Retinal pigment epithelial cell (primary cell): ENCODE measurements at places on chromosomes 2 and 18.

GRCh38 chr2:53609551-53609950, 158.1 kb upstream of the CHAC2 start:
- no peak for DNase-seq

DNA sequence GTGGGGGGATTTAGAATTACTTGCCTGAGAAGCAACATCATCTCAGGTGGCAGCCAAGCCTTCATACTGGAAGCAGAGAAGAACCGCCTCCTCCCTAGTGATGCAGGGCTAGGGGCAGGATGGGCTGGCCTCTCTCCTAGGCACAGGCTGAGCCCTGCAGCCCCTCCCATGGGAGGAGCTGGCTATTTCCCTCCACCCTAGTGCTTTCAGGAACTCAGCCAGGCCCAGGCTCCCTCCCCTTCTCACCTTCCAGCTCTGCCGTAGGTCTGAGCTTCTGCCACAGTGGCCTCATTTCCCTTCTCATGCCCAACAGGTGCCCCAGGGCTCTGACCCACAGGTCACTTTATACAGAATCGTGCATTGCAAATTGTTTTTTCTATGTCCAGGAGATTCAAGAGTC, 31.0 kb downstream of the CENPA start:
- DNase-seq = no peak

- no peak for DNase-seq
These were observed 1.1 kb downstream of the EEF1B2 start for GRCh38 chr2:206160807-206161179.

- no peak for DNase-seq
These were observed 10.0 kb downstream of the SLC4A5 start for GRCh38 chr2:74333175-74333574.

GRCh38 chr2:144605231-144605840, 85.4 kb upstream of the ZEB2 start:
- no peak for DNase-seq

DNA sequence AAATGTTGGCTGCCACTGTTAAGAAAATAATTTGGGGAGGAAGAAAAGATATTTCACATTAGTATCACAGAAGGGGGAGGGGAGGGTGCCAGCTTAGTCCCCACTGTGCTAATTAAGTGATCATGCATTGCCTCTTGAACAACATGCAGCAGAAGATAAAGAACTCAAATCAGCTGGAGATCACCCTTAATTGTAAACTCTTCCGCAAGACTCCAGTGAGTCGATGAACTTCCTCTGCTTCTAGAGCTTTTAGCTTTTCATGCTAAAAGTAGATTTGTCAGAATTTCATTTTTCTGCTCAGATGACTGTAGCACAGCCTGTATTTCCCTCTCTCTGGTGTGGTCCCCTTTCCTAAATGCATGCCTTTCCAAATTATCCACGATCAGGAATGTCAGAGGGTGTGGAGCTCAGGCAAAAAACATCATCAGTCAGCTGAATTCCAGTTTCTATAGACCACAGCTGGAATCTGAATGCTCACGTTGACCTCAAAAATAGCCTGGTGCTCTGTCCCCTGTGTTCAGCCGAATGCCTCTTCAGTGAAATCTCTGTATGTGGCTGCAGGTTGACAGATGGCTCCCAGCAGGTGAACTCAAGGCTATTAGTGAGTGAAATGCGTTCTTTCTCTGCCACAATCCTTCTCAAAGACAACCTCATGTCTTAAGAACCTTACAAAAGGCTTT, 156.8 kb upstream of the UNC80 start:
- no peak for DNase-seq

DNA sequence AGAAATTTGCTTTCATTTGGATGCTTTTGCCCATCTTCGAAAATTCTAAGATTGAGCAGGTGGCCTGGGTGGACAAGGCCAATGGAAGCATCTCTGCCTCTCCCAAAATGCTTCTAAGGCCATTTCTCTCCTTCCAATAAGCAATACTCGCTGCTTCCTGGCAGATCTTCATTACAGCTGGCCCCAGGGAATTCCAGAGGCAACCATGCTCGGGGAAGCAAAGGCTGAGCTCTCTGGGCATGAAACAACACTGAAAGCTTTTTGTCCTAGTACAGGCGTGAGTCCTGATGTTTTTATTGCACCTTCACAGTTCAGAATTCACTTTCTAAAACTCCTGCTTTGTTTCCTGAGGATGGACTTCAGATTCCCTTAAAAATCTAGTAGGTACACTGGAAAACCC, 11.8 kb upstream of the NEDD4L start:
- no peak for DNase-seq

DNA sequence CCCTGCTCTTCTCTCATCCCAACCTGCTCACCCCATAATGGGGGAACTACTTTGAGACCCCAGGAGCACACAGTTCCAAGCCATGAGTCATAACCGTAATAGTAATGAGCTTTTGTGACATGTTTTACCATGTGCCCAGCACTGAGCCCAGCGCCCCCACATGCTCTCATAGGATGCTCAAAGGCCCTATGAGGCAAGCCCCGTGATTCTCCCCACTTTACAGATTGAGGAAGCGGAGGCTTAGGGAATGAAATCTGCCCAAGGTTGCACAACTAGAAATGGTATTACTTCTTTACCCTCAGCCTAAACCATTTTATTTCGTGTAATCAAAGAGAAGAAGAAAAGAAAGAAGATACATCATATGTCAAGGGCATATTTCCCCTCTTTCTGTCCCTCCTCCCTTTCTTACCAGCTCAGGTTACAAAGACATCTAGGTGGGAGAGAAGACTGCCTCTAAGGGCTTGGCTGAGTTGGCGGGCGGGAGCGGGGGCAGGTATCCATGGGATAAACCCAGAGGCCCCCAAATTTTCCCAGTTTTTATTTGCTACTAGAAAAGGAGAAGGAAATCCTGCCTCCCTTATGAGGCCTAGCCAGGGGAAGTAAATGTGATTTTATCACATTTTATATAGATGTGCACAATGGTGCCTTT, 24.2 kb downstream of the BCL11A start:
- no peak for DNase-seq

GRCh38 chr18:79658366-79658765, 21.2 kb upstream of the CTDP1 start:
- no peak for DNase-seq

GRCh38 chr18:55398858-55399257, 189.1 kb downstream of the TCF4 start:
- DNase-seq = no peak

DNA sequence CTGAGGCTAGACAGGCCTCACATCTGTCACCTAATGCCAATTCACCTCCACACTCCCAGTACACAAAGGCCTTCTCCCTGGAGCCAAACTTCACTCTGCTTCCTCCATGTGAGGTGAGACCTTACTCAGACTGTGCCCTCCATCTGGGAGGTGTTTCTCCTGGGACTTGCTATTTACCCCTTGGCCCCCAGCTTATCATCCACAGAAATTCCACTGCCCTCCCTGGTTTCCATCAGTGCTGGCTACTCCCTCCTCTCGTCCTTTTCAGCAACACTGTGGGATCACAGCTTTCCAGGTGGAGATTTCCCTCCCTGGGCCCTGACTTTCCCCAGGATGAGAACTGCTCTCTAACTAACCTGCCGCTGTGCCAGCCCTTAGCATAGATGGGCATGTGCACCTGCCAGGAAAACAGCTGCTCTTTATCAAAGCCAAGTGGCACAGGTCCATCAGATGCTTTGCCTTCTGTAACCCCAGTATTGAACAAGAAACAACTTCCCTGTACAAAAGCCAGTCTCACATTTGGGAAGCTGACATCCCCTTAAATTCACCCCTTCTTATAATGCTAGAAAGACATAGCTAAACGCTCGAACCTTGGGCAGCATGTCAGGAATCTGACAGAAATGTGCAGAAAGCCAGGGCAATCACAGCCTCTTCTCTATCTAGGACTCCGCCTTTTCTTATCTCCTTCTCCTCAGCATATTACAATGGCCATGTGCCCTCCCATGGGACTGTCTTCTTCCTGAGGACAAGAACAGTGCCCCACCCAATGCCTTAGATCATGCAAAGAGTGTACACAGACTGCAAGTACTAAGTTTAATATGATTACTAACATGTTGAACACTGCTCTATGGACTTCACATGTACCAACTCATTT, 535.5 kb upstream of the ID2 start:
- DNase-seq = no peak

DNA sequence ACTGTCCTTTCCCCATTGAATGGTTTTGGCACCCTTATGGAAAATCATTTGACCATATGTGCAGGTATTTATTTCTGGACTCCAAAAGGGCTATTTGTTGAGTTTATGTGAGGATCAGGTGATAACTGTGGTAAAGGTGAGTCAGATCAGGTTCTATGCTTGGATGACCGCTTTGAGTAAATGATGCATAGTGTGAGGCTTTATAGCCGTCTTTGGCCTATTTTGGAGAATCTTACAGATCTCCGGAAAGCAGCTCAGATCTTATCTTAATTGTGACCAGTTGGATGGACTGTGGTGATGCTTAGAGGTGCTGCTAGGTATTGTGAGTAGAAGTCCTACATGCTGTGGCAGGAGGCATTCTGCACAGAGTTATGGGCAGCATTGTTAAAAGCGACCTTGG, 126.2 kb downstream of the METTL8 start:
- DNase-seq = no peak

GRCh38 chr2:149915151-149915550, 327.6 kb upstream of the MMADHC start:
- DNase-seq = no peak

GRCh38 chr2:9752441-9753275, 90.6 kb upstream of the TAF1B start:
- DNase-seq = no peak

DNA sequence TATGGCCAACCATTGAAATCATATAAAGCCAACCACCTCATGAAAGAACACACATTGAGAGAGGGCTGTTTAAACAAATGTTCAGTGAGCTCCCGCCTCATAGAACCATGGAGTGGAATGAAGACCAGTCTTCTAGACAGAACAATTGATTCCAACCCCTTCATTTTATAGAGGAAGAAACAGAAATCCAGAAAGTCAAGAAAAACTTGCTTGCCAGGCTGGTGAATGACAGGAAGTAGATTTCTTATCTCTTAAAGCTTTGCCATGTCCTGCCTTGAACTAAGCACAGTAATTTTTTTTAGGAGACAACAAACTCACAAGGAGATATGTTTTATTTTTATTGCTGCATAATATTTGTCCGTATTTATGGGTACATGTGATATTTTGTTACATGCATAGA, 16.5 kb upstream of the NRP2 start:
- DNase-seq = no peak

GRCh38 chr2:224608104-224608503, 22.9 kb upstream of the CUL3 start:
- DNase-seq = no peak

GRCh38 chr2:168712053-168712452, 90.4 kb upstream of the NOSTRIN start:
- DNase-seq = no peak

DNA sequence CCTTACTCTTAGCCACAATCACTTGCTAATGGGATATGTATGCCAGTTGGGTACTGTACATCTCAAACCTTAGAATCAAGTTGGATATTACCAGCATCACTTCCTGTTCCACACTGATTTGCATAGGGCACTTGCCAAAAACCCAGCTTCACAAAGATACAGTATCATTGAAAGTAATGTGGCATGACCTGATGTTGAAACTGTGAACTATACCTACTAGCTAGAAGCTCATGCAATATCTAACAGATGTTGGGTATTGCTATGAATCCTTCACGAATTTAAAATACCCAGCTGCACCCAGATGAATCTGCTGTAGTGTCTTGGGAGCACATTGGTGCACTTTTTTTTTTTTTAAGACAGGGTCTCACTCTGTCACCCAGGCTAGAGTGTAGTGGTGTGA, 6.5 kb upstream of the STAMBP start:
- no peak for DNase-seq

DNA sequence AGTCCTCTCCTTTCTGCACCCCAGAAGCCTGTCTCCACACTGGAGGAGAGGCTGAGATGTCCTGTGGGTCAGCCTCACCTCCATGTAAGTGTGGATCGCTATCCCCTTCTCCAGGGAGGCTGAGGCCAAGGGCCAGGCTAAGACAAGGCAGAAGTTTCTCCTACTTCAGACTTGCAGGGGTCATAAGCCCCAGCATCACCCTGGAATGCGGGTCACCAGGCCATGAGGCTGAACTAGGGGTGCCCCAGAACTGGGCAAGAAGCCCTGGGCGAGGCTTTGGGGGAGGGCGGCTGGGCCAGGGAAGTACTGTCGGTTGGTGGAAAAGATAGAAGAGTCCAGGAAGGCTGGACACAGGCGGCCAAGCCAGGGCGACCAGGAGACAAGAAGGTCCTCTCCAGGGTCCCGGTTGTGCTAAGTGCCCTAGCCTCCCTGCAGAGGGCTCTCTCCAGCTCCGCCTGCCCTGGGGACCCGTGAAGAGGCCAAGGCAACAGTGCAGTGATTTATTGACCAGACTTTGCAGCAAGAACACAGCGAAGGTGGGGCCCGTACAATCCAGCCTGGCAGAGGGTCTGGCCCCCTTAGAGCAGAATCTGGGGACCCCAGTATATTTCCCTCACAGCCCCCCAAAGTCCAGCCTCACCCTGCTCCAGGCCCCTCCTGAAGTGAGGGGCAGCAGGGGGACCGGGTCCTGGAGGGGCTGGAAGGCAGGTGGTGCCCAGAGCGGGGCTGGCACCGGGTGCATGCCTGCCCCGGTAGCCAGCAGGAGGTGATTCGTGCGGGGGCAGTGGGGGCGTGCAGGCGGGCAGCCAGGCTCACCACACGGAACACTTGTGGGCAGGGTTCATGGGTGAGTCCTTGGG, 8.1 kb downstream of the ECEL1 start:
- no peak for DNase-seq

DNA sequence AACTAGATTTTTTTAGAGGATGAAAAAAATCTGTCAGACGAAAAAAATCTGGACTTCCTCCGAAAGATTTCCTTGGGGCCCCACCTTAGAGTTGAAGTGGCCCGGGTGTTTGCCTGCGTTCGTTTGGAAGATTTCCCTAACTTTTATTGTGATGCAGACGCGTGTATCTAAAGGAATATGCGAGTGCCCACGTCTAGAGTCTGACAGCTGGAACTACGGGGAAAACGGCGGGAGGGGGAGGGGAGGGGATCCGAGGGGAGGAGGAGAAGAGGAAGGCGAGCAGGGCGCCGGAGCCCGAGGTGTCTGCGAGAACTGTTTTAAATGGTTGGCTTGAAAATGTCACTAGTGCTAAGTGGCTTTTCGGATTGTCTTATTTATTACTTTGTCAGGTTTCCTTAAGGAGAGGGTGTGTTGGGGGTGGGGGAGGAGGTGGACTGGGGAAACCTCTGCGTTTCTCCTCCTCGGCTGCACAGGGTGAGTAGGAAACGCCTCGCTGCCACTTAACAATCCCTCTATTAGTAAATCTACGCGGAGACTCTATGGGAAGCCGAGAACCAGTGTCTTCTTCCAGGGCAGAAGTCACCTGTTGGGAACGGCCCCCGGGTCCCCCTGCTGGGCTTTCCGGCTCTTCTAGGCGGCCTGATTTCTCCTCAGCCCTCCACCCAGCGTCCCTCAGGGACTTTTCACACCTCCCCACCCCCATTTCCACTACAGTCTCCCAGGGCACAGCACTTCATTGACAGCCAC, 2.4 kb upstream of the SP9 start:
- DNase-seq = no peak

DNA sequence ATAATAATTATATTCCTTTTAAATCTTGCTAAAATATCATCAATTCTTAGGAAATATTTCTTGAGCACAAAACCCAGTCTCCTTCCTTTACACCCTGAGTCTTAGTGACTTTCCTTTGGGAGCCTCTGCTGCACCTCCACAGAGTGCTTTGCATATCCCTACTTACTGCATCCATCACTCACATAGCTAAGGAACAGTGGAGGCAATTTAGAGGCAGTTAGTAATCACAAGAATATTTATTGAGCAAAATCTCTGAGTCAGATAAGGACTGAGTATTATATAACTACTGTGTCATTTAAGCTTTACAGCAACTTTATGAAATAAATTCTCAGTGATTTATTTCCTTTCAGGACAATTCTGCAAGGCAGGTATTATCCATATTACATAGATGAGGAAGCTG, 327.7 kb downstream of the TMX3 start:
- no peak for DNase-seq
